ENCODE measurements at places on chromosomes 11 and 22.
A peak's percentile ranks its signal among the peaks of the same experiment; 100 is the strongest.

DNA sequence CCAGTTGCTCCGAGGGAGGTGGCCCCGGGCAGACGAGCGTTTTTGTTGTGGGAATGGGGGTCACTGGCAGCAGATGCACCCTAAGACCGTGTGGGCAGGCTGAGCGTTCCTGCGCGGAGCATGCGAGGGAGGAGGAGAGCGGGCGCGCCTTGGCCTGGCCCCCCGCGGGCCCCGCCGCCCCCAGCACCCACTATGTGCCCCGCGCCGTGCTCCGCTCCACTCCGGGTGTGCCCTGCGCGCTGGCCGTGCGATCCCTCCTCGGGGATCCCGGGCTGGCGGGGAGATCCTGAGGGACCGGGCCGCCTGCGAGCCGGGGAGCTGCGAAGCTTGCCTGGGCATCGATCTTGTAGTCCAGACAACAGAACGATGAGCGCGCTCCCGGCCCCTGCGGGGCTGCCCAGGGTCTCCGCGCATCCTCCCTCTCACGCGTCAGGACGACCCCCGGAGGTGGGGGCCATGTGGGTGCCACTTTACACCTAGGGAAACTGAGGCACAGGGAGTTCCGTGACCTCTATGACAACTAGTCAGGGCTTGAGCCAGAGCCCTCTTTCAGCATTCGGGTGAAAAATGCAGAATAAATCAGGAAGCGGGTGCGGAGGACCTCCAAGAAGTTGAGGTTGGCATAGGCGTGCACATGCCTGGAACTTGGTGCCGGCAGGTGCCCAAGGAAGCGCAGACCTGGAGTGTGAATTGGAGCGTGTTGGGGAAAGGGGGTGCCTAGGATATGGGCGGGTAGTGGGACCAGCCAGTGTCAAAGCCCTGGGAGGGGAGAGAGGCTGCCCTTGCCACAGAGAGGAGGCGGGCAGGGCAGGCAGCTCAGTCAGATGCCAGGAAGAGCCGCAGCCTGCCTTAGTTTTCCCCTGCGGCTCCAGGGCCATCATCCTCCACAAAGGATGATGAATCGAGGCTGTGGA is 1.3 kb upstream of the KMT5B start:
- DNase-seq, result no peak

- DNase-seq, result no peak
These were observed 8.1 kb upstream of the RNF185 start for GRCh38 chr22:31151872-31152271.

- peak; percentile 42 for DNase-seq
These were observed 26.1 kb downstream of the MOB2 start for GRCh38 chr11:1460396-1460985.

DNA sequence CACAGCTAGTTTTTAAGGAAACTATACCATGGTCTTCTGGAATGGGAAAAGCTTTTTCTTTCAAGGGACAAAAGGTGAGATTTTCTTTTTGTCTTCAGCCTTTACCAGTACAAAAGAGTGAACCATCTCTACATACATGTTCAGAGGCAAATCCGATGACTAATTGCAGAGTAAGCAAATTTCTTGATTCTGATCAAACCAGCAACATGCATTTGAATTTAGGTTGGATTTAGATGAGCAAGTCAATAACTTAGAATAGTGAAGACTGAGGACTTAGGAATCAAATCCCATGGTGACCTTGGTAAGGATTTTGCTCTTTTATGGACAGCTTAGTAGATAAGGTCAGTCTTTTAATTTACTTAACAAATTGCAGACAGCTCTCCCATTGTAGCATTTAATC is 65.9 kb upstream of the BLID start:
- no peak for DNase-seq

GRCh38 chr11:130902380-130902779 is 13.9 kb downstream of the SNX19 start:
- DNase-seq, result no peak

DNA sequence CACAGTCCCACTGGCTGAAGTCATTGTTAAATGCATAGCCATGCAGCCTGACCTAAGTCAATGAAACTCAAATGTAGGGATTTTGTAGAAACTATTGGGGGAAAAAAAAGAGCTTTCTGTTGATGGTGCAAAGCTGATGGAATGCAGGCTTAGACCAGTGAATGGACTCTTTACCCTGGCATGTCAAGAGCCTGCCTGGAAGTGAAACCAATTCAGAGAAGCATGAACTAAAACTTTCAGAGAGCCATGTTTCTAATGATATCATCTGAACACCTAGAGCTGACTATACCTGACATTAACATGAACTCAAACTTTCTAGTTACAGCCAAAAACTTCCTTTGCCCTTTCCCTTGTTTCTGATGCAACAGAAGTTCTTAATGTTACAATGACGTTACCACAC is 89.0 kb downstream of the APIP start:
- no peak for DNase-seq

- no peak for DNase-seq
These were observed 137.4 kb downstream of the HIPK3 start for GRCh38 chr11:33394431-33395109.

- DNase-seq, result no peak
These were observed 8.6 kb downstream of the NAT10 start for GRCh38 chr11:34114014-34114413.

- no peak for DNase-seq
These were observed 375.1 kb downstream of the METTL15 start for GRCh38 chr11:28483072-28483867.

GRCh38 chr11:72040491-72041363 is 39.6 kb downstream of the NUMA1 start:
- DNase-seq, result peak; percentile 94

- no peak for DNase-seq
These were observed 47.4 kb upstream of the RAB1B start for GRCh38 chr11:66221012-66221411.

DNA sequence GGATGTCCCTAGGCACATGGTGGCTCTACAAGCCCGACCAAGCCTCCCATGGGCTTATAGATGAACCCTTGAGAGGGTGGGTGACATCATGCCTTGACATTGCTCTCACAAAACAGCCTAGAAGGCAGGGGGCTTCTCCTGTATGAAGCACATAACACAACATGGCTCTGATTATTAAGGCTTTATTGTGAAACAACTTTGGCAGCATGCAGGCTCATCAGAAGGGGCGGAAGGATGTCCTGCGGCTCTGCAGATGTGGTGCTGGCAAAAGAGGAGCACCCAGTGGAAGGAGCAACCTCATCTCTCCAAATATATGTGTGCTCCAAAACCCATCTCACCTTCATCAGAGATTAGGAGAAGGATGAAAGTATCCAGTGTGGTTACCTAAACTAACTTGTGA is 100.4 kb downstream of the MPPED2 start:
- no peak for DNase-seq

GRCh38 chr22:39177791-39178190 is 25.3 kb upstream of the CBX7 start:
- no peak for DNase-seq

DNA sequence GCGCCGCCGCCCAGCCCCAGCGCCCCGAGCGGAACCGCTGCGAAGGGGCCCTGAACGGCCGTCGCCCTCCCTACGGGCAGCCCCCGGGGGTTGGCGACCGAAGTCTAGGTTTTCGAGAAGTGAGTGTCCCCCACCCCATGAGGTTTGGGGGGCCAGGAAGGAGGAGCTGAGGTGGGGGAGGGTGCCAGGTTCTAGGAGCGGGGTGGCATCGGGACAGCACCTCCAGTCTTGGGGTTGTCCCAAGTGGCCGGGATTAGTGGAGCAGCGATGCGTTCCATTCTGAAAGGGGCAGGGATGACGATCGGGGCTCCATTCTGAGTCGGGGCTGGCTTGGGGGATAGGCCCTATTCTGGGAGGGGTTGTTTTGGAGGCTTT is 408 bp downstream of the PPP2R5B start:
- DNase-seq, result no peak

DNA sequence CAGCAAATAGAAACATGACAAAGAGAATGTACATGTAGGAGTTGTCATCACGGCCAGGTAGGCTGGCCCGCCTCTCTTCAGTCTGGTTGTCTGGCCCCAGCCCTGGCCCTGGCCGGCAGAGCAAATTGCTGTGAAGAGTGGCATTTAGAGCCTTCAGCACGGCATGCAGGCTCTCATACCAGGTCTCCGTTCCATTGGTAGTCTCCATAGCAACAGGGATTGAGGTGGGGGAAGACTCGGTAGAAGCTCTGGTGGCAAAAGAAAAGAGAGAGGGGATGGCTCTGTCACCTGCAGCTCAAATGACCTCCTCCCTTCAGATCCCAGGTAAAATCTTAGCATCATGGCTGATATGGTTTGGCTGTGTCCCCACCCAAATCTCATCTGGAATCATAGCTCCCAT is 10.0 kb downstream of the KCNE3 start:
- no peak for DNase-seq

DNA sequence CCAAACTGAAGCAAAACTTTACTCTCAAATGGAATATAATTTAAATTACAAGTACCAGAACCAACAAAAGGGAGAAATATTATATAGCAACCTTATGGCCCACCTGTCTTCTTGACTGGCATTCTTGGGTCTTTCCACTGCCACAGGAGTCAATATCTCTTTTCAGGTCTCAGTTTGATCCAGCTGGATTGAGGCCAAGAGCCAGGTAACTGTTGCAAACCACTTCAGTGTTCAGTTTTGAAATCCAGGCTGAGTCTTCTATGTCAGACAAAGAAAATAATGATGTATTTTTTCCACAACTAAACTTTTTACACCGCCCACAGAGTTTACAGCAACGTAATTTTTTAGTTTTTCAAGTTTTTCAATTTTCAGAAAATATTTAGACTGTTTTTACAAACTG is 648 bp downstream of the DLG2 start:
- no peak for DNase-seq

GRCh38 chr11:102749101-102749722 is 24.5 kb upstream of the MMP8 start:
- no peak for DNase-seq

DNA sequence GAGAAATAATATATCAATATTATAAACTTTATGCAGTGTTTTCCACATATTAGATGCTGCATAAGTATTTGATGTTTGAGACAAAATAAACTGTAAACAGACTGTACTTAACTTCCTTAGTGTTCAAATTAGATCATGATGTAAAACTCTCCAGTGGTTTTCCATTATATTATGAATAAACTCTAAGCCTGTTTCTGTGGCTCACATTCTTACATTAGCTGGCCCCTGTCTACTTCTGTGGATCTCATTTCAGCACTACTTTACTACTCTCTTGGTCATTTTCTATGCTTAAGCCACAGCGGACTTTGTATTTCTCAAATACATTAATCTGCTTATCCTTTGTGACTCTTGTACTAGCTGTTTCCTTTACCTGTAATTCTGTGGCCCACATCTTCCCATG is 55.6 kb downstream of the ARHGEF12 start:
- no peak for DNase-seq

DNA sequence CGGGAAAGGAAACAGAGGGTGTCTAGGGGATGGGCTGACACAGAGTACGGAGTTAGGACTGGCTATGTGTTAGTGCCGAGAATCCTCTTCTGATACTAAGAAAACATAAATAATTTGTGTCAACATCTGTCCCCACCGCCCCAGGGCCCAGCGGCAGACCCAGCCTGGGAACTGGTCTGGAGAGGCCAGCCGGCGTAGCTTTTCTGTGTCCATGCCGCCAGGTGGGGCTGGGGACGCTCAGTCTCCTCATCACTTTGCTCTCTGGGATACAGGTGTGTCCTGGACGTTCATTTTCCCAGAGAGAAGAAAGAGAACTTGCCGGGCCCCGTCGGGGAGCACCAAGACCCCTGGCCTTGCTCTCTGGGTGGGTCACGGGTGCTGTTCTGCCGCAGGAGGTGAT is 54.7 kb downstream of the WNT7B start:
- DNase-seq, result no peak

DNA sequence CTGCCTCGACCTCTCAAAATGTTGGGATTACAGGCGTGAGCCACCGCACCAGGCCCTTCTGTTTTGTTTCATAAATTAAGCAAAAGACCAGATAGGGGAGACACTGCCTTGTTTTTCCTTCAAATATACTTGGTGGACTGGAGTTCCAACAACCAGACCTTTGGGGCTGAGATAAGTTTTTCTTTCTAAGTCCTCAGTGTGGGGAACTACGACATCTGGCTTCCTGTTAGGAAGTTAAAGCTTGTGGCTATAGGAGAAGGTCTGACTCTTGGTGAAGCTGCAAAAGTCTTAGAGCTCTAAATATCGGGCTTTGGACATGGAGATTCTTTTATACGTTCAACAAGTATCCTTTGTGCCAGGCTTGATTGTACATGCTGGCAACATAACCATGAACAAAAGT is 64.1 kb upstream of the EED start:
- no peak for DNase-seq

- no peak for DNase-seq
These were observed 21.4 kb downstream of the MN1 start for GRCh38 chr22:27780161-27780575.

DNA sequence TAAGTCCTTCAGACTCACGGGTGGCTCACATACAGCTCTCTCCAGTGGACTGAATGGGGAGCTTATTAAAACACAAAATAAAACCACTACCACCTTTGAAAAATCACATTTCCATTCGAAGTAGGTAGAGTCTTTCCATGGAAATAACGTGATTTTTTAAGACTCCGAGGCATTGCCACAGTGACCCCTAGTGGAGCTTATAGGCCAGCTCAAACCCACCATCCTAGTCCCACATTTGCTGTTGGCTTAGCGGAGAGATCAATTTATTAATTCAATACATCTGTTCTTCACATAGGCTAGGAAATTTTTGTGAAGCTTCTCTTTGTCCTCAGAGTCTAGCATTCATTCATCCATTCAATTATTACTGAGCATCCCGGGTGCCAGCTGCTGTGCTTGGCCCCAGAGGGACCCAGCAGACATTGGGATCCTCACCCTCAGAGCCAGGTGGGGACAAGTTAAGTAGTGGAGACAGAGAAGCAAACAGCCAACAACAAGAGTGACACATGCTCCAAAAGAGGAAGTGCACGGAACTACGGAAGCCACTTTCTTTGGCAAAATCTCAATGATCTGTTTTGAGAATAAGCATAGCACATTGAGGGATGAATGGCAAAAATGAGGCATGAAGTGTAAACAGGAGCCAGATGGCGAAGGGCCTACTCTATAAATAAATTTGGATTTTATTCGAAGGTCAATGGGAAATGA is 10.2 kb upstream of the P4HA3 start:
- no peak for DNase-seq
